ENCODE measurements at places on chromosomes 16 and 17.

- peak; percentile 29 for DNase-seq
Observed at GRCh38 chr17:17356149-17356930, 53.2 kb downstream of the NT5M start.

GRCh38 chr17:39547713-39548478 is 59.8 kb downstream of the NEUROD2 start:
- peak; percentile 69 for DNase-seq

GRCh38 chr16:56354746-56355145 is 70.6 kb downstream of the AMFR start:
- no peak for DNase-seq

DNA sequence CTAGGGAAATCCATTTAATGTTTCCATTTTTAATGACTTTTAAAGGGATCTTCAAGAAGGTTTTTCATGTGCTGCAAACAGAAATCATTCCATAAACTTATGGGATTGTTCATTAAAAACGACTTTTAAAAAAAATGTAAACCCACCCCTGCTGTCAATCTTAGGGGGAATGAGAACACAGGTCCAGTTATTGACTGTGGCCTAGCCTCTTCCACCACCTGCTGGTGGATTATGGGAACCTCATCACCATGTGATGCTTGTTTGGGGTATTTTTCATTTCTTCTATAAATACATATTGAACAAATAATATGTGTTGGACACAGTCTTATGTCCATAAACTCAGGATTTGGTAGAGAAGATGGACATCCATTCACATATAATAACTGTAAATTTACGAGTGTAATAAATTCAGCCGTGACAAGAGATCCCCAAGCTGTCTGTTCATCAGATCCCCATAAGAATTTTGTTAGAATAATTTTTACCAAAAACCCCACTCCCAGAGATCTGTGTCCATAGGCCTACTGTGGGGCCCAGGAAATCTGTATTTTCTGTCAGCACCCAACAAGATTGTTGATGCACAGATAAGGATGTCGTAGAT is 42.0 kb upstream of the TMC5 start:
- DNase-seq, result no peak

GRCh38 chr17:73485130-73485529 is 159.1 kb downstream of the SDK2 start:
- no peak for DNase-seq

DNA sequence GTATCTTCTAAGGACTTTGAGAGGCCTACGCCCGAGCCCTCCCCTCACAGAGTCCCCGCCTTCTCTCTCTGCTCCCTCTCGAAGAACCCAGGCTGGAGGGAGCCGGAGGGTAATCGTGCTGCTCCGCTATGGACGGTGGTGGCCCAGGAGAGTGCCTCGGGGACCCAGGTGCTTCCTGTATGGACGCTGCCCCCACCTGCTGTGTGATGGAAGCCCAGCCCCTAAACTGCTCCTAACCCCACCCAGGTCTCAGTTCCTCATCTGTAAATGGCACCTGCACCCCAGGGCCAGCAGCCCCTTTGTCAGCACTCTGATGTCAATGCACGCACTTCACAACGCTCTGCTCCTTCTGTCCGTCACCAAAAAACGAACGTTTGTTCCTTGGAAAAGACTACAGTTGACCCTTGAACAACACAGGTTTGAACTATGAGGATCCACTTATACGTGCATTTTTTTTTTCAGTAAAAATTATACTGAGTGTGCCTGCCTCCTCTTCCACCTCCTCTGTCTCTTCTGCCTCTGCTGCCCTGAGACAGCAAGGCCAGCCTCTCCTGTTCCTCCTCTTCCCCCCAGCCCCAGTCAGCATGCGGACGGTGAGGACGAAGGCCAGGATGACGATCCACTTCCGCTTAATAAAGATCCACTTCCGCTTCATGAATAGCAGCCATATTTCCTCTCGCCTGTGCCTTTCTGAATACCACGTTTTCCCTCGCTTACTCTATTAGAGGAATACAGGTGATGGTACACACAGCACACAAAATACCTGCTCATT is 118.3 kb downstream of the BANP start:
- no peak for DNase-seq

GRCh38 chr17:17189559-17189958 is 16.6 kb downstream of the PLD6 start:
- DNase-seq, result no peak

- DNase-seq, result no peak
Observed at GRCh38 chr17:5598457-5598856, 14.1 kb upstream of the NLRP1 start.

GRCh38 chr17:51496378-51496777 is 236.0 kb downstream of the UTP18 start:
- no peak for DNase-seq

DNA sequence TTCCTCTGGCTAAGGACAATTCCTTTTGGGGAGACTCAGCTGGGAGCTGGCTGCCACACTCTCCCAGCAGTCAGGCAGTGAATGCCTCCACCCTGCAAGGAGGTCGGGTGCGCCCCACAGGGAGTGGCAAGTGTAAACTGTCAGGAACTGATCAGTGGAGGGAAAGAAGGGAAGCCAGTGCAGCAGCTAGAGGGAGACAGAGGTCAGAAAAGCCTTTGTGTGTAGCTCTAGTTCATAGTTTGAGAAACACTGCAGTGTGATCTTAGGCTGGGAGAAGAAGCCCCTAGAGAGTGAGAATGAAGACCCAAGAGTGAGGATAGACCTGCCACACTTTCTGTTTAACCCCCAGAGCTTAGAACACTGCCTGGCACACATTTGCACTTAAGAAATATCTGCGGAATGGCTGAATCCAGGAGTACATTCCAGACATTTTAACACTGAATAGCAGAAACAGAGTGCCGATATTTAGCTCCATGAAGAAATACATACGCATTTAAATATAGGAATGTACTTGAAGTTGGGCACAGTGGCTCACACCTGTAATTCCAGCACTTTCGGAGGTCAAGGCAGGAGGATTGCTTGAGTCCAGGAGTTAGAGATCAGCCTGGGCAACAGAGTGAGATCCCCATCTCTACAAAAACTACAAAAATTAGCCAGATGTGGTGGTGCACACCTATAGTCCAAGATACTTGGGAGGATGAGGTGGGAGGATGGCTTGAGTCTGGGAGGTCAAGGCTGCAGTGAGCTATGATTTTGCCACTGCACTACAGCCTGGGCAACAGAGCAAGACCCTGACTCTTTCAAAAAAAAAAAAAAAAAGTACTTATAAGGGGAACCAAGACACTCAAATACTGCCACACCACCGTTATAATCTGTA is 11.1 kb upstream of the SLC5A11 start:
- DNase-seq, result no peak

- no peak for DNase-seq
Observed at GRCh38 chr17:58911741-58912343, 156.2 kb downstream of the PPM1E start.
